Right forelimb (tissue), 1 donor: ENCODE measurements at places on chromosomes 2 and 18.

- no peak for DNase-seq
These were observed 572.7 kb downstream of the EPHA4 start for GRCh38 chr2:220999356-220999755.

DNA sequence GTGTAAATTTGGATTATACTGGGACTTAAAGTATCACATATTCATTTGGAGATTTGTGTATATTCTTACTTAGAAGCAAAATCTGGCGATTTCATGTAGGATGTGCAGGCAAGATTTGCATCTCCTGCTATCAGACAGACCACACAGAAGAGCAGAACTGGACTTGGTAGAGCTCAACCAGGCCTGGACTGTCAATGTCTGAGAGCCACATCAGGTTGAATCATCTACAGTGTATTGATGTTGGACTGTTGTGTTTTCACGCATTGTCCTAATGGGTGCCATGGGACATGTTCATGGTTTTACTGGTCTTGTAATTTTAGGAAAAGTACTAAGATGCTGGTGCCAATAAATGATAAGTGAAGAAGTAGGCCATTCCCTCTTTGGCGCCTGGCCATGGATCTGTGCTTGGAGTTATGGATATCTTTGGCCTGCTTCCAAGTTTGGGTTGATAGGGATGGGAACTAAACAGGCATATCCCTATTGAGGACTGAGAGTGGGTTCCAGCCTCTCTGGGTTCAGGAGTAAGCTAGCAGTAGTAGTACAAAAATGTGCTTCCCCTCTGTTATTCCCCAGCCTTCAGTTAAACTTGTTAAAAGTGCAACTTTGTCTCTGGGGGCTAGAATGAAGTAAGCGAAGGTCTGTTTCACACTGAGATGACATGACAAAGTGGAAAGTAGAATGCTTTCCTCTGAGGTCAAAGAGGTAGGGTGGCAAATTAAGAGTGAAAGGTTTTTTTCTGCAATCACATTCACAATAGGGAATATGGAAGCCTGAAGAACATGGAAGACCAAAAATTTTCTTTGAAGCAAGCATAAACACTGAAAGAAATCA is 49.2 kb upstream of the NEMP2 start:
- no peak for DNase-seq

- DNase-seq, result peak; percentile 65
These were observed at the start of gene TUBA4B for GRCh38 chr2:219252900-219253752. Gene TUBA4B (plus strand): TSS chr2:219253243. CDS start chr2:219253408, 165 bp downstream.

DNA sequence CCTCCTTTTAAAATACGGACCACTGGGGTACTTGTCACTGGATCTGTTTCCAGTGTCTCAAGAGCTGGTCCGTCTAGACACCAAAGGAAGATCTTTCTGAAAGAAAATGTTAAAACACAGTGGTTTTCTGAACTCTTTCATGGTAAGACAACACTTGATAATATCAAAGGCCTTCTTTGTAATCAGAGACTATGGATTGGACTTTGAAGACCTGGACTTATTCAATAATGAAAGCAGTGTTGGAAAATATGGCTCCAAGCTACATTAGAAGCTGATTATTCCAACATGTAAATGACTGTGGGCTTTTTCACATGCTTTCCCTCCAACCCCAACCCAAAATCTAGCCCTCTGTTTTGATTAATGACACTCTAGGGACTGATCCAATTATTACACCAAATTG is 329.4 kb upstream of the LYPD1 start:
- DNase-seq, result no peak

GRCh38 chr2:49260979-49261538 is 106.7 kb upstream of the FSHR start:
- no peak for DNase-seq

DNA sequence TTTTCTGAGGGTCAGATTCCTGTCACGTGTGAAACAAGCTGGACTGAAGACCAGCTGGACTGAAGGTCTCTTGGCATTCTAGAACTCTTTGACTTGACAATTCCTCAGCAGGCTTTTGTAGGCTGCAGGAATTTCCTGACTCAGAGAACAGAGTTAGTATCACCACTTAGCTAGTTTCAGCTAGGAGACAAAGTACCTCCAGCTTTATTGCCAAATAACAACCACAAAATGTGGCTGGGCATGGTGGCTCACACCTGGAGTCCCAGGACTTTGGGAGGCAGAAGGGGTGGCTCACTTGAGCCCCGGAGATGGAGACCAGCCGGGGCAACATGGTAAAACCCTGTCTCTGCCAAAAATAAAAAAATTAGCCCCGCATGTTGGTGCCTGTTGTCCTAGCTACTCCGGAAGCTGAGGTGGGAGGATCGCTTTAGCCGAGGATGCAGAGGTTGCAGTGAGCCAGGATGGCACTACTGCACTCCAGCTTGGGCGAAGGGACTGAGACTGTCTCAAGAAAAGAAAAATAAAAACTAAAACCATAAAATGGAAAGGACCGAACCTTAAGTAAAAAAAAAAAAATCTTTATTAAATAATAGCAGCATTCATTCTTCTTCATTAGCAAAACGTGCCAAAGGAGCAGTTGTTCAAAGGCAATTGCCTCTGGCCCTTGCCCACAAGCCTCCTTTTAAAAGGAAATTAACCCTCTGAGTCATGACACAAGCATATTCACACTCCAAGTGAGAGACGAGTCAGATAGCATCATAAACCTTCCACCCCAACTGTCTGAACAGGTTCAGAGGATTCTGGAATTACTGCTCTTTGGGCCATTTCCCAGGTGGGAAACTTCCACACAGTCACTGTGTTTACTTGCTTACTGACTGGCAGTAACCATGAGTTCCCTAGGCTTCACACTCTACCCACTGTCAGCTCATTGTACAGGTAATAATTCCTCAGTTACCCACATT is 88.9 kb downstream of the MYL12B start:
- no peak for DNase-seq

DNA sequence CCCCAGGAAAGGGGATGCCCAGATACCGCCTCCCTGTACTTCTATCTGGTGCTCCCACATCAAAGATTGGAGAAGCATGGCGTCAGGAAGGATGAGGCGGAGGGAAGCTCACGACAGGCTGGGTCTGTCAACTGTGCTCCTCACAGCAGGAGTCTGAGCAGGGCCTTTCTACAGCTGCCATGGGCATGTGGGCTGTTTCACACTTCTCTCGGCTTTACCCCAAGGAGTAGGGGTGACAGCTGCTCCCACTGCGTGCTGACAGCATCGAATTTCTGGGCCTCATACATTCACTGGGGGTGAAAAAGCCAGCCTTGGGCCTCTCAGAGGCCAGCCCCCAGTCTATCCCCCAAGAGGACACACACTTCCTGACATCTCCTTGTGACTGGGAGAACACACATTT is 21.1 kb downstream of the NEURL3 start:
- no peak for DNase-seq

DNA sequence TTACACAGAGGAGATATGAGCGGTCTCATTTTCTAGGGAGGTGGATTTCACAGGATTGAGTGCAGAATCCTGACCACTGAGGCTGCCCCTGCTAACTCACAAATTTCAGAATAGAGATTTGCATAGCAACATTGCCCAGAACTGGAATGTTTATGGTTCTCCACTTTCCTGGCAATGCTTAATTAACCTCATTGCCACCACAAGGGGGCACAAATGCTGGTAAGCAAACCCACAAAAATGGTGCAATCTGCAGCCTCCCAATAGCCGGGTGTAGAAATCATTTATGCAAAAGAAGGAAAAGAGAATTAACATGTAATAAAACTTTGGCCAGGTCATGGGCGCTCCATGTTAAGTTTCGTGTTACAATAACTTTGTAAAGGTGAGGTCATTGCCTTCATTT is 112.4 kb downstream of the CYRIA start:
- DNase-seq, result no peak

DNA sequence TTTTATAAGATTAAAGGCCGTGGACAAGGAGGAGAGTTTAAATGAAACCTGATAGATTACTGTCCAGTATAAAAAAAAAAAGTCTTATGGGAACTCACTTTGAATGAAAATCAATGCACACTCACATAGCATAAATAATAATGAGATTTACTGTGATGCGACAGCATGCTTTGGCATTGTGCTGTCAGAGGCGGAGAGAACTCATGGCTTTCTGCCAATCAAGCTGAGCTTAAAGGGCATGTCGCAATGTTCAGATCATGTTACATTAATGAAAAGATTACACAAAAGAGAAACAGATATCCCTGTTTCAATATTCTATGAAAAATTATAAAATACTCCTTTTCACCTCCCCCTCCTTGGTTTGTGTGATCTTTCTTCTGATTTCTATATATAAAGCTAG is 310.8 kb downstream of the ERBB4 start:
- no peak for DNase-seq

- DNase-seq, result peak; percentile 41
These were observed 5.4 kb downstream of the SNORC start for GRCh38 chr2:232875256-232876121.

DNA sequence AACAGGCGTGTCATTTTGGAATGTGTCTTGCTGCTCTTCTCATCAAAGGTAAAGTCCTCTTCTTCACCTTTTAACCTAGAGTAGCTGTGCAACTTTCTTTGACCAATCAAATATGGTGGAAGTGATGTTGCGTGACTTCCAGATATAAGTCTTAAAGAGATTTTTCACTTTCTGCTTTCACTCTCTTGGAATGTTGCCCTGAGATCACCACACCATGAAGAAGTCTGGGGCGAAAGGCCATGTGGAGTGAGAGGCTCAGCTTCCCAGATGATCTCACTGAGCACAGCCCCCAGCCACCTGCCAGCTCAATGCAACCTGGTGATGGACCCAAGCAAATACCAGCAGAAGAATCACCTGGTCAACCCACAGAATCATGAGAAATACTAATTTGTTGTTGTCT is 7.1 kb upstream of the GALNT3 start:
- DNase-seq, result no peak

- DNase-seq, result no peak
These were observed 101.0 kb downstream of the GPD2 start for GRCh38 chr2:156537141-156537540.

- DNase-seq, result peak; percentile 30
These were observed 10.9 kb upstream of the NFATC1 start for GRCh38 chr18:79384834-79385233.

DNA sequence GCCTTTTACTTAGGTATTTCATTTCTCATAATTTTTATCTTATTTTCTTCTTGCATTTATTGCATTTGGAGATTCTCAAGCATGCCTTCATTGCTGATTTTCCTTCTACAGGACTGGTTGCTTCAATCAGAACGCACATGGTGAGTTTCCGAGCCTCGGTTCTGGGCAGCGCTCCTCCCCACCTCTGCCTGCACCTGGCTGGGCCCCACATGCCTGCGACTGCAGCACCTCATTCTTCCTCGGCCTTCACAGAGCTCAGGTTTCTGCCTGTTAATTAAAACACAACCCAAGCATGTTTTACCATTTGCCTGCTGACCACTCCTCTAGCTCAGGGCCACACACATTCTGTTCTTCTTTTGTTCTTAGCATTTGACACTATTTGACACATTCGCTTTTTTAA is 398.8 kb downstream of the GALR1 start:
- no peak for DNase-seq

DNA sequence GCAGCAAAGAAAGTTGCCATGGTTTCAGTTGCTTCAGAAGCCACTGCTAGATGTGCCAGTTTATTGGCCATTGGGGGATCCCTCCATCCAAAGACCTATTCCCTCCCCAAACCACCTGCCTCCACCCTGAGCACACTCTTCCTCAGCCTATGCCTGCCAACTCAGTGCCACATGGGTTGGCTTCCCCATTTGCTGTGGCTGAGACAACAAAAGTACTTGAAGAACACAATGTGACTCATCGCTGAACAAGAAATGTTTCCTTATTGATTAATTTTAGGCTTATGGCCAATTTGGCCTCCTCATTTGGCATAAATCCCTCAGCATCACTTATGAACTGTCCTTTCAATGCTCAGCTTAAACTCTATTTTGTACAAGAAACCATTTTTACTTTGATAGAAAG is 215.9 kb downstream of the TMEM247 start:
- no peak for DNase-seq

- no peak for DNase-seq
These were observed 53.1 kb upstream of the TMEM87B start for GRCh38 chr2:112001942-112002341.

DNA sequence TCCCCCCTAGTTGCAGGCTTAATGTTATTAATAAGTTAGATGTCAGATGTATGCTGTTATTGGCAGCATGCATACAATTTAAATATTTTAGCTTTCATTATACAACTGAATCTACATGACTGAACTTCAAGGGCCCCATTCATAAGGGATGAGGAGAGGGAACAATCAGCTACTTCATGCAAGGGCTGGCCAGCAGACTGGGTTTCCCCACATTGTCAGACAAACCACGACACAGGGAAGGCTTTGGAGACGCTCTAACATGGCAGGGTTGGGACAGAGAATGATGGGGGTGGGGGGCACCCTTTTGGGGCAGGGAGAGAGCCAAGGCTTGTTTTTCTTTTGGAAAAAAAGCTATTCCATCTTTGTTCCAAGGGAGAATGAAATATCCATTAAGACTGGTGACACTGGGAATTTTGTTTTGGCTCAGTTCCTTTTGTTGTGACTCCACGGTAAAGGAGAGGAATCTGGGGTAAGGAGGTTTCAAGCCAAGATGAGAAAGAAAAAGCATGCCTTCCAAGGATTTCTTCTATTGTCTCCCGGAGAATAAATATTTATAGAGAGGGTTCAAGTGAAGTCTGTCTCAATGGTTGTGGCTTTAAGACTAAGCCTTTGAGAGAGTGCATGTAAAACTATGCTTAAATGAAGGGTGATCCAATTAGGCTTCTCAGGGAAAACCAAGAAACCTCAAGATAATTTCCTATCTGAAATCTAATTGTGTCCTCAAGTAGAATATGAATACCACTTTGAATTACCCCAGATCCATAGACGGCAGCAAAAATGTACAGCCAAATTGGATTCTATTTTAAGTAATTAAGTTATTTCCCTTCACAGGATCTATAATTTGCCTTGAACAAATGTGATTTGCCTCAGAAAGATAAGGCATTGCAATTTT is 5.4 kb downstream of the CXCR4 start:
- no peak for DNase-seq

DNA sequence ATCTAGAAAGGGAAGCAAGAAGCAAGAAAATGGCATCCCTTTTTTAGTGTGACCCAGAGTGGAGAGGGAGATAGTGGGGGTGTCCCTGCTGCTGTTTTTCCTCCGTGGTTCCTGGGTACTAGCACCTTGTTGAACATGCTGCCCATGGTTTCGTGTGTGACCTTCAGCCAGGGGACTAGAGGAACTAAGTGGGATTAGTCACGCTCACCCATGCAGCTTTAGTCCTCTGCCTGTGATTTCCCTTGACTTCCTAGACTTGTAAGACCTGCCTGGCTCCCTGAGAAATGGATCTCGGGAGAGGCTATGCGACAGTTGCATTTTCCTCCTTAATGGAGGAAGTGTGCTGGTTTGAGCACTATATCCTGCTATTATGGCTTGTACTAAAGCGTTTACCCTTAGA is 471.4 kb downstream of the DCDC2C start:
- DNase-seq, result no peak

GRCh38 chr2:147589127-147589526 is 255.7 kb upstream of the ACVR2A start:
- no peak for DNase-seq

GRCh38 chr2:138421971-138422335 is 79.6 kb upstream of the SPOPL start:
- no peak for DNase-seq
